ENCODE measurements at places on chromosomes 2 and 18.

DNA sequence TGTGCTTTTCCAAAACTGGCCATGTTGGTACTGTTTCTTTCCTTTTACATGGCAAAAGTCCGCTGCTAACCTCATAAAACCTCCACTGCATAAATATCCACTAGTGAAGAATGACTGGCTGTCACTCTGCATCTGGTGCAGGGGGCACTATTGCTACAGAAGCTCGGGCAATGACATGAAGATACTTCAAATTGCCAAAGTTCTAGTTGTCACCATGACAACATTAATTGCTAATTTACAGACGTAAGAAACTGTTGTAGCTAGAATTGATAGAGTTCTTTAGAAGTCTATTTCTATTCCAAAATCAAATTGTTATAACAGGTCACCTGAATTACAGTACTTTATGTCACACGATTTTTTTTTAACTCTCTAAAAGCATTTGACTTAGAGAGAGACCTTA lies 845 bp downstream of the CFAP210 start:
- no peak for DNase-seq

- no peak for DNase-seq
Observed at GRCh38 chr18:49274188-49274714, 186.2 kb downstream of the DYM start.

DNA sequence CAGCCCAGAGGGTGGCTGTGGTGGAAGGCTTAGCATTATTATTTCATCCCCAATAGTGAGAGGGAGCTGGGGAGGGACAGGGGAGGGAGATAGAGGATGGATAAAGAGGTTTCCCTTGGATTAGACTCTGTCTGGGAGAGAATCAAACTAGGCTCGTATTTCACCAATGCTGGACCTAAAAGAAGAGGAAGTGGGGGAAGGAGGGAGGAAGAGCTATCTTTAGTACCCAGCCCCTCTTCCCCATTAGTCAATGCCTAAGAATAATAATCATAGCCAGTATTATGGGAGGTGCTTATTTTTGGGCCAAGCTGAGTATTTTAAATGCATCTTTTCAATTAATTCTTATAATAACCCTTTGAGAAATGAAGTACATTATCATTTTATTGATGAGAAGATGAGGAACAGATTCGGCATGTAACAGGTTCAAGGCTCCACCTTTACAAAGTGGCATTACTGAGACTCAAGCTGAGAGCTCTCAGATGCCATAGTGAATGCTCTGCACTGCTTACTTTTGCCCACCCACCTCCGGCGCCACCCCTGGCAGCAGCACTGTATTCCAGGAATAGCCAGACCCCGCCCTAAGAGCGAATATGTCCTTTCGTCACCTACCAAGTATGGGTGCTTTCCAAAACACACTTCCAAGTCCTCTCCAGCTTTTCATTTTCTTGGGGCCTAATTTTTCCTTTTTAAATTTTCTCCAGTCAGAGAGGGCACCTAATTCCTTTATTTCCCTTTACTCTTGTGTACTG lies 21.0 kb downstream of the PAX8 start:
- no peak for DNase-seq

- DNase-seq: no peak
Observed at GRCh38 chr2:53504507-53504906, 263.1 kb upstream of the CHAC2 start.

GRCh38 chr2:158144914-158145625 lies 43.4 kb downstream of the UPP2 start:
- DNase-seq: no peak

GRCh38 chr18:65298422-65298821 lies 452.4 kb upstream of the CDH7 start:
- no peak for DNase-seq

DNA sequence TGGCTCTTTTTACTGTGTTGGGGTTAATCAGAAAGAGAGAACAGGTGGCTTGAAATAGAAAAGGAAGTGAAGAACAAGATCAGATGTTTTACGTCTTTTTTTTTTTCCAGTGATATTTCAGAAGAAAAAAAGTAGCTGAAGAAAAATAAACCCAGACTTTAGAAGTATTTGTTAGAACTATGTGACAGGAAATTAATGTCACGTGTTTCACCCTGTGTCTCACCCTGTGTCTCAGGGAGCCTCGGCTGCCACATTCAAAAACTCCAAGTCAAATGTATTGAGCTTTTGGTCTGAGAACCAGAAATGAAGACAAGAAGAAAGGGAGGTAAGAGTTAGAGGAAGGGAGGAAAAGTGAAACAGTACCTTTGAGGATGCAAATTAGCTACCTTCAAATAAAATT lies 38.0 kb downstream of the AKAIN1 start:
- no peak for DNase-seq

DNA sequence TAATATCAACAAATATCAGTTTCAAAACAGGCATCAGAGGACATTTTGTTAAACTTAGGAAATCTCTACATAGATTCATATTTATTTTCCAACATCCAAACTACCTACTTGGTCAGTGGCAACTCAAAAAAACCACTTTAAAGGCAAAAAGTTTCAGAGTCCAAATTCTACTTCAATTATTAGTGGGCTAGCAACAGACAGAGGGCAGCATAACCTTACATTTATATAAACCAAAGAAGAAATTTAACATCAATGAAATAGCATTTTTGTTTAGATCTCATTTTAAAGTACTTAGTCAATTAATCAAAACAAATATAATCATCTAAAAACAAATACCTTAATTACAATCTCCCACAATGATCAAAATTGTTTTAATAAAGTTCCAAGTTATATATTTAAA lies 33.3 kb downstream of the RTTN start:
- no peak for DNase-seq

DNA sequence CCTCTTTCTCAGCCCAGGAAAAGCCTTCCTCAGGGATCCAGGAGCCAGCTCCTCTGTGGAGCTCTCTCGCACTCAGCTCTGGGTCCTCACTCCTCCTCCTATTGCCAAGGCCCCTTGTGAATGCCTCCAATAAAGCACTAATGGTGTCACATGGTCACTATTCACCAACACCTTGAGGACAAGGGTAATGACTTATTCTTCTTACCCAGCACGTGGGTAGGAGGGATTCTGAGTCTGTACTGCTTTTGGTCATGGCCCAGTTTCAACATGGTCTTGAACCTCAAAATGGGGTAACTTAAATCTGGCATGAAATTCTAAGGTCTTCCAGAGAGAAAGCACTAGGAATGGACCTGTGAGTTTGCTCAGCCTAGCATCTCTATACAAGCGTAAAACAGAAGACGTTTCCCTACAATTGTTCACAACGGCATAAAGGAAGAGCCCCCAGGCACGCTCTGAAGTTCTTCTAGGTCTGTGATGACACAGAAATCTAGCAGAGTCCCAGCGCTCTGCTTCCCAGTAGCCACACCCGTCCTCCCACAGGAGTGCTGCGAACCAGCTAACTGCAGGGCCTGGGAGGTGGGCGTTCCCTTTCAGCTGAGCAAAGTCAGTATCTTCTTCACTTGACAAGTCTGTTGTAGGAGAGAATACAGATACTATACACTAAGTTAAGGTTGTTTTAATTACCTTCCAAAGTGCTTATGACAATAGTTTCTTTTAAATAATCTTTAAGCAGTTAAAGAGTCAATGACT lies 14.6 kb upstream of the KIDINS220 start:
- DNase-seq: no peak

GRCh38 chr2:67997903-67998302 lies 64.9 kb downstream of the C1D start:
- DNase-seq: no peak

DNA sequence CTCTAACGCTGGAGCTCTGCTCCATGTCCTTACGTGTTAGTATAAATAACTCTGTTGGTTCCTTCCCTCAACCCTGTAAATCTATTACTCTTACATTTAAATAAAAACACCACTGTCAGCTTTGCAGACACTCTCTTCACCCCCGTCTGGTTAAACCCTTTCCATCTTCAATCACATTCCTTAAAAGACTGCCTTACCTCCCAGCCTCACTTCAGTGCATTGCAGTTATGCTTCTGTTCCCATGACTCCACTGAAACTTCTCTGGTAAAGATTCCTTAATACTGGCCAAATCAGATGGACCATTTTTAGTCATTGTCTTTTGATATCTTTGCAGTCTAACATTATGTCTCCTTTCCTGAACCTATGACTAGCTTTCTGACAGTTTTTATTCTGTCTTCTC lies 61.7 kb downstream of the EML4 start:
- no peak for DNase-seq

- DNase-seq: no peak
Observed at GRCh38 chr2:23531280-23531679, 146.3 kb downstream of the KLHL29 start.

DNA sequence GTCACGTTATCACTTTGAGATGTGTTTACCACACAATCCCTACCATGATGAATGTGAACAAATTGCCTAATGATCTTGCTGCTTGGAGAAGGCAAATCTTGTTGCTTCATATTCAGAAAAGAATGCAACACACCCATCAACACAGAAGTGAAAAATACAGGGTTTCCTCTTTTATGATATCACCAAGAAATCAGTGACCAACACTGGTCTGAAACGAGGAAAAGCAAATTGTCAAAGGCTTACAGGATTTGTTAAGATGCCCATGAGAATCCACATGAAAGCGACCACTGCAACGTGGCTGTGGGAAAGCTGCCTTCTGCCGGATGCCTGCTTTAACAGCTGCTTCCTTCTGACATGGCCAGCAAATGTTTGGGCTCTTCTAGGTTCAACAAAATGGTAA lies 397.6 kb upstream of the LRATD1 start:
- no peak for DNase-seq

DNA sequence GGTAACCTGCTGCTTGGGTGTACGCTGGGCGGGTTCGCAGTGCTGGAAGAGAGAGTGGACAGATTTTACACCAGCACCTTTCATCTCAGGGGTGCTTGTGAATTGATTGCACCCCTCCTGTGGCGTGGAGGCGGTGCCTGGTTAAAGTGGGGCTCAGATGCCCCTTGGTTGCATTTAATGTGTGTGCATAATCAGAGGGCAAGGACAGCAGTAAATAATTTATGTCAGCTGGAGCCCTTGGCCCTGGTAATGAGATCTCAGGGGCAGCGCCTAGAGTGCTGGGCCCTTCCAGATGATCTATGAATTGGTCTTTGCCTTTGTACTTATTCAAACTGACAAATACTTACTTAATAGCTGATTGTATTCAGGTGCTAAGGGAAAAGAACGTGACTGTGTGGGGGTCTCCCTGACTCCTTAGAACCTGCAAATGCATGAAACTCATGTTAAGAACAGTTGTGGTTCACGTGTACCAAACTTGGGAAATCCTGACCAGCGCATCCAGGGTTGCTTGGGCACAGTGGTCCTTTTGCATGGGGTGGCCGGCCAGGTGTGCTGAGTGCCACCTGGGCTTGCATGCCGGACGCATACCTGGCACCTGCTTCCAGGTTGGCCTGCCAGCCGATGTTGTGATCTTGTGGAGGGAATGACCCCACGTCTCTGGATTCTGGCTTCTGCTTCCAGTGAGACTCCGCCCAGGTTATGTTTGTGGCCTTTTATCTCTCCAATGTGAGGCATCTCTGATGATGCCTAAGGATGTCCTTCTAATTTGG lies 118.5 kb downstream of the AGAP1 start:
- no peak for DNase-seq

DNA sequence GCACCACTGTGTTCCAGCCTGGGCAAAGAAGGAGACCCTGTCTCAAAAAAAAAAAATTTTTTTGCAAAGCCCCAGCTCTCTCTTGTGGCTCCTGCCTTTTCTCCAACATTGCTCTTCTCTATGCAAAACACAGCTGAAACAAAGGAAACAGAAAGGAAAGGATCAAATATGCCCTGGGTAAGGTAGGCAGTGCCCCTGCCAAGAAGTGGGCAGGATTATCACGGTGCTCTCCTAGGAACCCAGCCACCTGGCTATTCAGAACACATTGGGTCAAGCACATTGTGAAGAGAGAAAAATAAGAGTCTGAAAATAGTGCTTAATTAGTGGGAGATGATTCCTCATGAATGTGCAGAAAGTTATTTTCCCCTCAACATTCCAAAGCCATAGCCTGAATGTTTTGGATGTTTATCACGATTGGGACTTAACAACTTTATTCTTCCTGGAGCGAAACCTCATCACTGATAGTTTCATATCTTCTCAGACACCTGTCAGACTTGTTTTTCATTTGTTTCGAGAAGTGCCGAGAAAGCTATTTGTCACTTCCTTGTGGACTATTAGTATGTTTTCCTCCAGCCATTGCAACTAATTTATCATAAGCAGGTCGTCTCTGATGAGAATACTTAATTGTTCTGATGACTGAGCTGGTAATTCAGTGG lies 42.7 kb upstream of the RPL31 start:
- DNase-seq: no peak

DNA sequence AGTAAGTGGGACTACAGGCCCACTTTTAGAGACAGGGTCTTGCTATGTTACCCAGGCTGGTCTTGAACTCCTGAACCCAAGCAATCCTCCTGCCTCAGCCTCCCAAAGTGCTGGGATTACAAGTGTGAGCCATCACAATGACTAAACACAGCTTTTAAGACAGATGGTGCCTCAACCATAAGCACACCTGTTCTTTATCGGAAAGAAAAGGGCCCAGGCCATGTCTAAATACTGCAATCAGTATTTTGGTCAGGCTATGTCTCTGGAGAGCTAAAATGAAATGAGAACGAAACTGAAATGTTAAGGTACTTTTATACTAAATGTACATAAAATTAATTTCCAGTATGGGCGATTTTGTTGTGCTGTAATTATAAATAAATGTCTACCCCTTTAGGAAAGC lies 69.5 kb upstream of the SPTBN1 start:
- DNase-seq: no peak

DNA sequence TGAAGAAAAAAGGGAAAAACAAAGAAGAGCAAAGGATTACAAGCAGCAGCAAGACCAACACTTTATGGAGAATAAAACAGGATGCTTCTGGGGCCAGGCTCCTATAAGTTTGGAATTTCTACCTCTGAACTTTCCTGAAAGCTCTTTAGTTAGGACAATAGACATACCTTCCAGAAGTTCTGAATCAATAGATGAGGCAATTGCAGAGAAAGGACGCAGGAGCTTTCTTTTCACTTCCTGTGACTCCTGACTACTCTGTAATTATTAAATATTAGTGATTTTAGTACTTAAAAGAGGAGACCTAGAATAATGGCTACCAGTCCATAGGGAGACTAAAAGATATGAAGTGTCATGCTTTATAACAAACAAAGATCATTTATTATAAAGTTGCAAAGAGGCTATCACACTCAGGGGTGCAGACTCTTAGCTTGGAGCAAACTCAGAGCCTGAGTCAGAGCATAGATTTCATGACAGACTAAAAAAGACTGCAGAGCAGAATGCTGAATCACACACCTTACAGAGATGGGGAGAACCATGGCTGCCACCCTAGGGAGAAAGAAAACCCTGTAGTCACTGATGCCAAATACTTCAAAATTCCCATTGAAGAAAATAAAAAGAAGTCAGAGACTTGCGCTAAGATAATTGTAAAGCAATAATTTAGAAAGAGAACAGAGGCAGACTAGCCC lies 52.5 kb upstream of the FAM136A start:
- DNase-seq: no peak

GRCh38 chr2:88967844-88968243 lies 276.4 kb downstream of the RPIA start:
- no peak for DNase-seq

GRCh38 chr2:163756588-163756987 lies 20.8 kb upstream of the FIGN start:
- DNase-seq: no peak

GRCh38 chr18:76345901-76346300 lies 149.1 kb downstream of the ZNF516 start:
- DNase-seq: no peak

GRCh38 chr18:37452682-37453385 lies 112.8 kb downstream of the CELF4 start:
- no peak for DNase-seq

GRCh38 chr2:19898592-19899329 lies 3.0 kb downstream of the TTC32 start:
- no peak for DNase-seq

GRCh38 chr18:47179520-47179919 lies 3.4 kb upstream of the IER3IP1 start:
- no peak for DNase-seq

GRCh38 chr18:58640428-58640805 lies 11.5 kb upstream of the ALPK2 start:
- DNase-seq: no peak

Measured in Right ventricle myocardium inferior (tissue), 1 donor.